ENCODE measurements at places on chromosomes 3 and 15. TPM values are rescaled to one million over a fixed set of nuclear protein-coding genes. Genes with fewer than 3 reads are reported as not detected.
A peak's percentile ranks its signal among the peaks of the same experiment; 100 is the strongest.

- DNase-seq: no peak
These were observed 14.8 kb upstream of the SMAD3 start for GRCh38 chr15:67050522-67051087.

GRCh38 chr3:58250093-58250707 is 12.6 kb downstream of the ABHD6 start:
- peak; percentile 44 for DNase-seq

DNA sequence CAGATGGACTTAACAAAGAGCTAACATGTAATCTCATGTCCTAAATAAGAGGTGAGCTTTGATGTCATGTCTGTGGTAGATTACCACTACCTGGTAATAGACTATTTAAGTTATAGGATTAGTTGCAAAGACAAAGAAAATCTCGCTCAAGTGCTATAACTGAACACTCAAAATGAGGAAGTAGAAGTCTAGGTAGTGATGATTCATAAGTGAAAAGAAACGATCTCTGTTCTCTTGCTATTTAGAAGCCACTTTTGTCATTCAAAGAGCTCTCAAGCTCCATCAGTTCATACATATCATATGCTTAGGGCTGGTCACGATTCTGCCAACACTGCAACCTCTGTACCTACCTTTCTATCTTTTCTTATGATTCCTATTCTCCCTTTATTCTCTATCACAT is 110.9 kb downstream of the EDEM1 start:
- DNase-seq: no peak

The HRG gene
- not detected for total RNA-seq

DNA sequence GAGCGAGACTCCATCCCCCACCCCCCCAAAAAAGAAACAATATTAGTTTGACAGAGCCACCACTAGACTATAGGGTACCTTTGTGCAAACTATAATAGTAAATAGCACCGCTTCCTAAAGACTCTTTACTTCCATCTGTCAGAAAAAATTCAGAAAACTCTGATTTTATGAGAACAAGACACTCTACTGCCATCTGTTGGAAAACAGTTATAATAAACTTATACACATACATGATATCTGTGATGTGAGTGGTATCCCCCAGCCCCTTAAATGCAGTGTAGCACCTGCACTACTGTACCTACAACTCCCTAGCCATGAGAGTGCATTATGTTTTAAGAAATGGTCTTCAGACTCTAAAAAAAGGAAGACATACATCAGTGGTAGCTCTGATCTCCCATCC is 47.1 kb upstream of the CTDSPL start:
- DNase-seq: peak; percentile 17

DNA sequence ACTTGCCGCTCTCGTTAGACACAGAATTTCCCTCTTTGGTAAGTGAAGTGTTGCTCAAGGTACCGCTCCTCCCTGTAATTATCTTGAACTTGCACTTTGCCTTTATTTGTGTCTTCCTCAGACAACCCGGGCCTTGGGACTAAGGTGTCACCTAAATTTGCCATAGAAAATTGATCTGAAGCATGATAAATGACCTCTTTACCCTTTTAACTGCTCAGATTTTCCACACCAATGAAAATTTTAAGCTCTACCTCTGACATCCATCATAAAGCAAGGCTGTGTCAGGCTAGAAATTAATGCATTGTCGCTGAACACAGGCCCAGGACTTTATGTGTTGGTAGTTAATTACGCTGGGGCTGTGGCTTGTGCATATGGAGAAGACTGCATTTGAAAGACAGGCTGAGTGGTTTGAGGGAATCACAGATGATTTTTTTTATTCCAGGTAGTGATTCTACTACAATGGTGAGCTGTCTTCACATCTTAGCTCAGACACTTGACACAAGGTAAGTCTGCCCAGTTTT is 199.6 kb upstream of the CHRM5 start:
- DNase-seq: no peak

The COLQ gene
- 0.43 TPM for total RNA-seq

DNA sequence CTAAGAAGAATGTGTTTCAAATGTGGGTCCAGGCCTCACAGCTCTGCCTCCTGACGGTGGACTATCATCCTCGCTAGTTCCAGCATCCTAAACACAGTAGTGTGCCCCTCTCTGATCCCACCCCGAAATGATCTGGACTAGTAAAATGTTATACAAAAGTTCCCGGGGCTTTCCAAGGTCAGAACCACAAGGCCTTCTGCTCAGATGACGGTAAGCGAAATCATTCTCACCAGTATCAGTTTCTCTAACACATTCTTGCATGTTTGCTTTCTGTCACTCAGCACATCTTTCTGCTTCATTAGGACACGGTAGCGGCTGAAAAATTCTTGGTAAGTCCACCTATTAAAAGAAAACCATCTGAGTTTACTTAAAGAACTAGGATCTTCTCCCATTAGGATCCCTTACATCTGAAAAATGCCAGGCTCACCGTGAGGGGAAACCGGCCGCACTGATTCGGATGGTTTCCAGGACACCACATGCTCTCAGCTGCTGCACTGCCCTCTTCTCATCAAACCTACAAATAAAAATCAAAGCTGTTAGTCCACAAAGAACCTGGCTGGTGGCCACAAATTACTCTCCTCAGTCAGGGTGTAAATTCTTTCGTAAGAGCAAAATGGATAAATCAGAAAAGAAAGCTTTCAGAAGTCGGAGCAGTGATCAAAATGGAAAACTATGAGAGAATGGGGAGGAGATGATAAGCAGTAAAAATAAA is 83.9 kb upstream of the MYO5C start:
- no peak for DNase-seq

- DNase-seq: no peak
These were observed 36.8 kb upstream of the ZDHHC23 start for GRCh38 chr3:113910966-113911365.

GRCh38 chr15:78306176-78306774 is 6.9 kb upstream of the SKIC8 start:
- peak; percentile 20 for DNase-seq

The NME9 gene
- total RNA-seq: not detected

DNA sequence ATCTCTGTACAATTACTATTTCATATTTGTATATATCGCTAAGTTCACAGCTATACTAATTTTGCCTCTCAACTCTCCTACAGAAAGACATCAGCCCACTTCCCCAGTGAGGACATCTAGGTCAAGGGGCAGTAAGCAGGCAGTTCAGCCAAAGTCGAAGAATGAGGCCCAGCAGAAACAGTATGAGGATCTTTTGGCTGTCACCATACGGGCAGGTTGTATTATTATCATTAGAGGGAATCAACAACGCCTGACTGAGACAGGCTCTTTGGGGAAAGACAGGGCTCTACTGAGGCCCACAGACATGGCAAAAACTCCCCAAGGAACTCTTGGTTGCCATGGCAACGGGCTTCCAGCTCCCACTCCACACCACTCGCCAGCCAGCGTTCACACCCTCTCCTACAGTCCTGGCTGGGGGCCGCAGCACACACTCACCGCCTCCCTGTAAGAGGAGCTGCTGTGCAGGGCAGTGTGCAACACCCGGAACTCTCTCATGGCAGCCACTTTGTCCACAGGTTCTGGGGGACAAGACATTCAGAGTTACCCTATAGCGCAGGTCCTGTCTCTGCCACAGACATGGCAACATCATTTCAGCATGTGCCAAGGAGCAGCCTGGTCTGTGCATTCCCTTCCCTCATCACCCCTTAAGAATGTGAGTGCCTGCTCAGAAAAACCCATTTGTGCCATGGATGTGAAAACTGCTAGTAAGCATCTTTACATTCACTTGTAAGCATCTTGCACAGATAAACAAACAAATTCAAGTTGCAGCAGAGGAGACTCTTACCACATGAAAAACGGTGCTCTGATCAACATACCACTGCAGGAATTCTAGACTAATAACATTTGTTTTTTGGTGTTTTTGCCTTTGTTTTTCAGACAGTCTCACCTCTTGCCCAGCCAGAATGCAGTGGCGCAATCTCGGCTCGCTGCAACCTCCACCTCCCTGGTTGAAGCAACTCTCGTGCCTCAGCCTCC is 8.8 kb downstream of the UBL7 start:
- no peak for DNase-seq

GRCh38 chr3:5022966-5023776 is 43.9 kb downstream of the BHLHE40 start:
- DNase-seq: peak; percentile 99

The PYGO1 gene
- 9.0 TPM for total RNA-seq

The GHRL gene
- 0.32 TPM for total RNA-seq

The ABCC5 gene
- total RNA-seq: 13.2 TPM

The CAMP gene
- total RNA-seq: not detected

GRCh38 chr3:64049832-64050231 is 26.5 kb upstream of the PSMD6 start:
- DNase-seq: no peak

The SEC61A1 gene
- total RNA-seq: 298 TPM

DNA sequence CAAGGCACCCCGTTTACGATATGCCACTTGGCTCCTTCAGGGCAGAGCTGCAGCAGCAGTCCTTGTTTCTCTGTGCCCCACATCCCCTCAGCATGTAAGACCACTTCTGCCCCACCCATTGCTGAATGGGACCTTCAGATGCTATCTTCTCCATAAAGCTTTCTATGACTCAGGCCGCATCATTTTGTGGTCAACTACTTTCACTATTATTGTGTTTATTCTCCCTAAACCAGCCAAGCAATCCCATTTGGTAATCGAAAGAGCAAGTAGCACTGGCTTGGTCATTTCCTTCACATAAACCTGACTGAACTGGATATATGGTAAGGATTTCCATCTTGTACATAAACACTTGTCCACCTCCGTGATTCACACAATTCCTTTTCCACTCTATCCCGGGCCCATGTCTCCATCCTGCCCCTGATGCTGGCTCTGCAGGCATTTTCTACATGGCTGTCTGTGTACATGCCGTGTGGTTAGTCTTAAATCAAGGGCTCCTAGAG is 25.7 kb downstream of the LIPC start:
- peak; percentile 95 for DNase-seq

DNA sequence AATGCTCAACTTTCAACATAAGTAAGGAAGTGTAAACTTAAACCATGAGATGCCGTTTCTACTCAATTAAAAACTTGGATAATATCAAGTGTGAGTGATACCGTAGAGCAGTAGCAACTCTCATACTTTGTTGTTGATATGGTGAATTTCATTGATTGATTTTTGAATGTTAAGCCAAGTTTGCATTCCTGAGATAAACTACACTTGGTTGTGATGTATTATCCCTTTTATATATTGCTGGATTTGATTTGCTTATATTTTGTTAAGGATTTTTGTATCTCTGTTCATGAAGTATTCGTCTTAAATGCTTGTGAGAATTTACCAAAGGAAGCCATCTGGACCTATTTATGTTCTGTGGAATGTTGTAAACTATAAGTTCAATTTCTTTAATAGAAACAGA is 21.7 kb downstream of the SLMAP start:
- no peak for DNase-seq

GRCh38 chr3:13853978-13854296 is 25.9 kb downstream of the WNT7A start:
- DNase-seq: no peak

The SOX14 gene
- total RNA-seq: not detected

- no peak for DNase-seq
These were observed 136.8 kb downstream of the TBL1XR1 start for GRCh38 chr3:177060492-177060891.

GRCh38 chr3:52471371-52472238 is 16.2 kb downstream of the NISCH start:
- DNase-seq: peak; percentile 51

DNA sequence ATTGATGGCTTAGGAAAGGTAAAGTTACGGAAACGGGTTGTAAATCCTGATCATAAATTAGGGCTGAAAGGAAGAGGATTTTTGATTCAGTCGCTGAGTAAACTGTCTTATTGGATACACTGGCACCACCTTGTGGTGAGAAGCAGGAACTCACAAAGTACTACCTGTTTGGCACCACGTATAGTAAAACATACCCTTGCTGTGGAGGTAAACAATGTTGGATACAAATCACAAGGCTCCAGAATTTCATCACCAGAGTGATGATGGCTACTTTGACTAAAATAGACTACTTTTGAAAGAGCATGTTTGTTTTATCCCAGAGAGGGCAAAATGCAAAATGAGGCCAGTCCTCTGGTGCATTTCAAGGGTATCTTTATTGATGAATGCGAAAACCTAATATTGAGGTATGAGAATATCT is 216.9 kb downstream of the IGSF11 start:
- DNase-seq: peak; percentile 42

DNA sequence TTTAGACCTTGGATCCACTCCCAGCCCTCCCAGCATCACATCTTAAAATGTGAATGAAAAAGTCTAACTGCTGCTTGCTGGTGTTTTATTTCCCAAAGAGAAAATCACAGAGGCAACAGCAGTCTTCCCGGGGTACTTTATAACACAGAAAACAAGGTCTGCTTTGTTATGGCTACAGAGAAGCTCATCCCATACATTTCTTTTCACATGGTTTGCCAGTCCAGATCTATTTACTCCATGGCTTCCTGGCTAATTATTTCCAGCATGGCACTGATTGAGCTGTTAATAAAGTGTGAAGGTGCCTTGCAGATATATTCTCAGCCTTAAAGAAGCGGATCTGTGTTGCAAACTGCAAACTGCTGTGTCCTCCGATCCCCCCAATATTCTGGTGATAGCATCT is 466.1 kb upstream of the CFAP20DC start:
- no peak for DNase-seq

The GASK1A gene
- total RNA-seq: 0.32 TPM

DNA sequence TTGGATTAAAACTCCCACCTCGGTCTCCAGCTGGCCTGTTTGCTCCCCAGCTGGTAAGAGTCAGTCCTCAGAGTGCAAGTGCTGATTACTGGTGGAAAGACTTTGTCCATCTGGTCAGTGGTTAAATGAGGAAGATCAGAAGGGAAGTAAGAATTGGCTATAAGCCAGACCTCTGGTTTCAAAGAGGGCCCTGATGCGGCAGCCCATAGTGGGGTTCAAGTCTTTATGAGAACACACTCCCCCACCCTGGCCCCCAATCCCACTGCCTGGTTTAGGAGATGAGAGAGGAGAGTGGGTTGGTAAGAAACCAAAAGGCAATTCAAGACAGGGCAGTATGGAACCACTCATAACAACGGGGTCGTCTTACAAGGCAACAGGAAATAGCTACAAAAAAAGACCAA is 65.0 kb downstream of the FRMD4B start:
- peak; percentile 46 for DNase-seq

The SCAANT1 gene
- not detected for total RNA-seq

GRCh38 chr3:144085964-144086363 is 114.3 kb downstream of the DIPK2A start:
- DNase-seq: peak; percentile 27

DNA sequence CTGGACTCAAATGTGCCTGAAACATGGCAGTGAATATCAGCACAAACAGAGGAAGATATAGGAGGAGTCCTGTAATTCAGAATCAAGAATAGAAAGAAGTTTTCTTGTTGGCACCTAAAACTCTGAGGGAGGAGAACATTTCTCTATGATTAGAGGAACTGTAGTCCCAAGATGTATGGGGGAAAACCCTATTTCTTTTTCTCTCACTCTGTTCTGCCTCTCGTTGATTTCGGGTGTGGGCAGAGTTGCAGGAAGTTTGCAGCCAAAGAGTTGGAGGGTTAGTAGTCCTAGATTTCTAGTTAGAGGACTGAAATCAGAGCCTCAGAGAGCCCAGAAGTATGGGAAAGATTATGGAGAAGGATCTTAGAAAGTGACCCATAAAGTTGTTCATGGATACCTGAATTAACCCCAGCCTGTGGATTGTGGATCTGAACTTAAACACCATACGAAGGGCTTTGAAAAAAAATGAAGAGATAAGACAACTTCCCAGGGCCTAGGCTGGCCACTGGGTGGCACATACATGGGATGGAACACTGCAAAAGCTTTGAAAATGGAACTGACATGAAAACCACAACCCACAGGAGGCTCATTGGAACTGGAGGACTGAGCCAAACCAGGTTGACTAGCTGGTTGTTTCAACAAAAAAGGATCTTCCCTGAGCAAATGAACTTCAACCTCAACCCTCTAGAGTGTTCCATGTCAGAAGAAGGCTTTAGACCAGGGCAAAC is 34.6 kb downstream of the FMN1 start:
- DNase-seq: no peak
